ENCODE measurements at places on chromosomes 4 and X. TPM values are rescaled to one million over a fixed set of nuclear protein-coding genes. Genes with fewer than 3 reads are reported as not detected.

Gene IL1RAPL1
- polyA plus RNA-seq, result 0.89 TPM

Gene SPANXA2
- not detected for polyA plus RNA-seq

Gene CENPVL2
- not detected for polyA plus RNA-seq

Gene UCP1
- polyA plus RNA-seq, result not detected

Gene MAGEA1
- polyA plus RNA-seq, result not detected

Gene CSAG3
- polyA plus RNA-seq, result not detected

DNA sequence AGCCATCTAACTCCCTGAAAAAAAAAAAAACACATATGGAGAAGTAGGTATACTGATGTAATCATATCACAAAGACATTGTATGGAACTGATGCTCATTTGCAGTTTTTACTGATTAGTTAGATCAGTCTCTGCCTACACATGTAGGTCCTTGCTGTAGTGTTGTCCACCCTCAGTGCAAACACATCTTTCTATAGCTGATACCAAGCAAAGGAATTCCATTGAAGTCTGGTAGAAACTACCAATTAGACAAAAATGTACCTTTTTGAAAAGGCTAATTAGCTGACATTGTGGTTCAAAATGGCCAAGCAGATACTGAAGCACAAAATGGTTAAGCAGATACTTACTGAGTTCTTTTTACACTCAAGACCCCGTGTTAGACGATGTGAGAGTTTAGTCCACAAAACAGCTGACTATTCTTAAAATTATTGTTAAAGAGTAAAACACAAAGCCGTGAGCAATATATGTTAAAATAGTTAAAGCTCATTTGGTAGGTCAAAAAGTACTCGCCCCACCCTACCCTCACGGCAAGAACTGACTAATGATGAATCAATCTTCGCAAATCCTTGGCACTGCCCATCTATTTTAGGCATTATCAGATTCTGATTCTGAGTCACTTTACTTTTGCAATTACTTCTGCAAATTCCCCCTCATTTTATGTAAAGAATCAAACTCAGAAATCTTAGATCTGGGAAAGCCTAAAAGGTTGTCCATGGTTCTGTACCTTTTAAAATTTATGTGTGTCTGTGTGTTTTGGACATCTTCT lies 40.4 kb downstream of the COL4A6 start:
- no peak for DNase-seq

- DNase-seq, result peak; percentile 56
Observed at GRCh38 chr4:128571747-128572146, 237.8 kb upstream of the JADE1 start.

GRCh38 chr4:2066571-2067445 lies 7.7 kb downstream of the NAT8L start:
- no peak for DNase-seq

DNA sequence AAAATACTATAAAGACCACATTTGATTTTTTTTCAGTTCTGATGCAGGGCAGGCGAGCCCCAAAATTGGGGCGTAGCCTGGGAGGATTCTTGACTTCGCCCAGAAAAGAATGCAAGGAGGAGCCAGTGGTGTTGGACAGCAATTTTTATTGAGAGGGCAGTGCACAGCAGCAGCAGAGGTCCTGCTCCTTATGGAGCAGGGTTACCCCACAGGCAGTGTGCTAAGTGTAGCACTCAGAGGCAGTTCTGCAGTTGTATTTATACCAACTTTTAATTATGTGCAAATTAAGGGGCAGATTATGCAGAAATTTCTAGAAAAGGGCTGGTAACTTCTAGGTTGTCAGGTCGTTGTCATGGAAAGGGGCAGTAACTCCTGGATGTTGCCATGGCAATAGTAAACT lies 69.9 kb downstream of the GASK1B start:
- no peak for DNase-seq

GRCh38 chr4:112550728-112551127 lies 34.7 kb upstream of the NEUROG2 start:
- no peak for DNase-seq

GRCh38 chrX:68936608-68937007 lies 107.8 kb downstream of the EFNB1 start:
- DNase-seq, result peak; percentile 44

GRCh38 chr4:148808416-148808815 lies 366.2 kb upstream of the NR3C2 start:
- no peak for DNase-seq

DNA sequence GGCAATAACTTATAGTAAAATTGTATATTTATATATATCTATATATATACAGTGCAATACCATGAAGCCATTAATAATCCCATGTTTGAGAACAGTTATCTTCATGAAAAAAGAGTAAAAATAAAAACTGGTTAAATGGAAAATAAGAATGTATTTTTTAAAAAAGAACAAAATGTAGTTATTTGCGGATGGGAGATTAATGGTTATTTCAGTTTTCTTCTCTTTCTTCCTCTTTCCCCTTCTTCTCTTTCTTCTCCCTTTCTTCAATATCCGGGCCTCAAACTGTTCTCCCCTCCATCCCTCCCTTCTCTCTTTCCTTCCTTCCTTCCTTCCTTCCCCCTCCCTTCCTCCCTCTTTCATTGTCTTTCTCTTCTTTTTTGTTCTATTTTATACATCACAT lies 1301.7 kb upstream of the IGFBP7 start:
- DNase-seq, result no peak

GRCh38 chrX:2486476-2487133 lies 14.2 kb downstream of the DHRSX start:
- no peak for DNase-seq

DNA sequence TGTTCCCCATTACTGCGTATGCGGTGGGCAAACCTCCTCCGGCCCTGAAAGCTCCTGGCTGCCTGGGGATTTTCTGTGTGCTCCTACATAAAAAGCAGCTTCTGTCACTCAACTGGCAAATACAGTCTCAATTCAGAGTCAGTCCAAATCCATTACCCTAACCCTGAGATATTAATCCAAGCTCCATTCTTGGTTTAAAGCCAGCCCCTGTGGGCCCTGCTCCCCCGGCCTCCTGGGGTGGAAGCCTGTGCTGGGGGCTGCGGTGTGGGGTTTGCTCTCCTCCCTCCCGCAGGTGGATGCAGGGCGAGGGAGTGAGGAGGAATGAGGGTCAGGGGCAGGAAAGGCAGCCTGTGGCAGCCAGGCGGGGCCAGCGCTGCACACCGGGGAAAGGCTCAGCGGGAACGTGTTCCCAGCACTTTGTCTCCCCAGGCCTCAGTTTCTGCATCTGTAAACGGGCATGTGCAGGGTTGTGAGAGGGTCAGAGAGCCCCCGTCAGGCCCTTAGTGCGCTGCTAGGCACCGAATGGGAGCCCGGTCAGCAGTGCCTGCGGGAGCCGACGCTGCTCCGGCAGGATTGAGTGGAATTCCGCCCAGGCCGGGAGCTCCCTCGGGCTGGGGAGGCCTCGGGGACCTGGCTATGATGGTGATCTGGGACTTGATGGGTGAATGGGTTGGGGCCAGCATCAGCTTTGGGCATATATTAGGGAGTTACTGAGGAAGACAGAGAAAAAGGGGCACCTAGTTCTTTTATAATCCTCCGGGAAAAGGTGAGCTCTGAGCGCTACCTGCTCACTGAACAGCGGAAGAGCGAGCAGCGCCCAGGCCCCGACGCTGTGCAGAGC lies 6.3 kb upstream of the RGS12 start:
- DNase-seq, result no peak

DNA sequence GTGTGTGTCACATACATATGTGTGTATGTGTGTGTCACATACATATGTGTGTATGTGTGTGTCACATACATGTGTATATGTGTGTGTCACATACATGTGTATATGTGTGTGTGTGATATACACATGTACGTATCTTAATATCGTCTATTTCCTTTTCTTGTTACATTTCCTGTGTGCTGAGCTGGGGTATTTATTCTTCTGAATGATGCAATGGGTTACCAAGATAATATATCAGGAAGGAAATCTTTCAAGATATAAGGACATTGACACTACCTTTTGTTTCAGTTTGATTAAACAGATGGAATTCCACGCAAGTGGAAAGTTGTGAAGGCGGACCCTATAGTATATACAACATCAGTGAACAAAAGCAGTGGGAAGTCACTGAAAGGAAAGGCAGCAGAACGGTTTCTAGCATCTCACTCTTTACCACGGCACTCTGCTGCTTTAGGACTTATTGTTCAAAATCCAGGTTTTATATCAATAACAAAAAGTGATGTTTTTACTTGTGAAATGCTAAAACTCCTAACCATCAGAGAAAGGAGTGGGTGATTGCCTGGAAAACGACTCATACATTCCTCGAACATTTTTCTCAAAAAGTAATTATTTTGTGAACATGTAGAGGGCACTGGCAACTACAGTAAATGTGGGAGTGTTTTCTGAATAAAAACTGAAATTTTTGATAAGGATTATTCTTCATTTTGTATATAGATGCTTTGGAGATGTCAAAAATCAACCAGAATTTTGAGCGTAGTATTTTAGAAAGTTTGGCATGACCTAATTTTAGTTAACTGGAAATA lies 43.1 kb upstream of the IL21 start:
- DNase-seq, result no peak

DNA sequence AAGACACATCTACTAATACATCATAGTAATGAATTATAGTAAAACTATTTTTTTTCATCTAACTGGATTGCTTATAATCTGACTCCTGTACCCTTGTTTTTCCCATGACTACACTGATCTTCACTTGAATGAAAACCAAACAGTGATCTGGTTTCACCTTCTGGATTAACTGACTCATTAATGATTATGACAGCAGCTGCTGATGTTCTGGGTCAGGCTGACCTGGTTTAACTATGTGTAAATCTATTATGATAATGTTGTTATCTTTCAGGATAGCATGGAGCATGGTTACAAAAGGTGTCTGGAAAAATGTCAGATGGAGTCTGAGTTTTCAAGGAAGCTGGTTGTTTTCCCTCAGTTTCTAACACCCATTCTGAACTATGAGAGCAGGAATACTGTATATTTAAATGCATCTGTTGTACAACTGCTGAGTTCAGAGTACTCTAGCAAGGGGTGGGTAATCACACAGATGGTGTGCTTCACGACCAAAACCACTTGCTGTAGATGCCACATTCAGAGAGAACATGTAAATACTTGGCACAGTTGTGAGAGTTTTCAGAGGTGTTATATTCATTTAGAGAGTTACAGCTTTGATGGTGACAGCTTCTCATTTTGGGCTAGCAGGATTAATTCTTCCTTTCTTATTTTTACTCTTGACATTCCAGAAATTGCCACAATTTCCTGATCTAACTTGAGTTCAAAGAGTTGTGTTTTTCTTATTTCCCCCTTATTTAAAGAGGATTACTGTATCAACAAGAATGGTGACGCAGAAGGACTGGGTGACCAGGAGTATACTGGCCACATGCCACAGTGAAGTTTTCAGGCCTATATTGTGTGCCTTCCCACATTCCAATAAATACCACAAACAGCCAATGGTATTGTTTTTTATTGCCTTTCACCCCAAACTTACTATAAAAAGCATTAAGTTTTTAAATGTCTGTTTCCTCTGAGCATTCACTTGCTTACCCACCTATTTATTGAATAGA lies 249.7 kb upstream of the TET2 start:
- no peak for DNase-seq

DNA sequence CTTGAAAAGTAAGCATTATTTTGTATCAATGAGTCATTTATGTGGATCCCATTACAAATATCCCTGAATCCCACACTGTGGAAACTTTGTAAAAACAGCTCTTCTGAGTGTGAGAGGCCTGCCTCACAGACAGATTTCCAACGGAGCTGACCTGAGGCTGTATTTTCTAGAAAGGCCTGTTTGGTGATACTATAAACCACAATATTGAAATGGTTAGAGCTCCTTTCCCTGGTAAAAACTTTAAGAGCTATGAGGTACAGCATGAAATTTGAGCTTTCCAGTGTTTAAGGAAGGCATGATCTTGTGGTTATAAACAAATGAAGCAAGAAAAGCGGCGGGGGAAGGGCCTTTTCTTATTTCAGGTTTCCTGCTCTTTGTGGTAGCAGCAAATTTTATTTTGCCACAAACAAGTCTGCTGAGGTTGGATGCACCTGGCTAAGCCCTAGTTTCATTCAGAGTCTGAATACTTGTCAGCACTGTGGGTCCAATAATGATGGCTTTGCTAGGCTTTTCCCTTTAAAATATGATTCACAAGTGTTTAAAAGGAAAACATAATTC lies 86.8 kb upstream of the ETNPPL start:
- DNase-seq, result peak; percentile 31

DNA sequence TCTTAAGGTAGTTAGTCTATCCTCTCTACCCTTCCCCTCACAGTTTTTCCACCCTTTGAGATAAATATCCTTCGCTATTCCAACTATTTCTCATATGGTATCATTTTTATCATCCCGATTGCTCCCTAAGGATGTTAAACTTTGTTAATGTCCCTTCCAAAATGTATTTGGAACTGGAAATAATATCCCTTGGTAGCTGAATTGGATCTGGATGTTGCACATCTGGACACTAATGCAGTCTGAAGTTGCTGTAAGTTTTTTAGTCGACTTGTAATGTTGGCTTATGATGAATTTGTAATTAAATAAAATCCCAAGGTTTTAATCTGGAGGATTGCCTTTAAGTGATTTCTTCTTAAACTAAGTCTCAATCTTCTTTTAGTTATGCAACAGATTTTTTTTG lies 22.5 kb downstream of the XIAP start:
- no peak for DNase-seq

GRCh38 chr4:189304809-189305208 lies 635.9 kb upstream of the FRG1 start:
- no peak for DNase-seq

DNA sequence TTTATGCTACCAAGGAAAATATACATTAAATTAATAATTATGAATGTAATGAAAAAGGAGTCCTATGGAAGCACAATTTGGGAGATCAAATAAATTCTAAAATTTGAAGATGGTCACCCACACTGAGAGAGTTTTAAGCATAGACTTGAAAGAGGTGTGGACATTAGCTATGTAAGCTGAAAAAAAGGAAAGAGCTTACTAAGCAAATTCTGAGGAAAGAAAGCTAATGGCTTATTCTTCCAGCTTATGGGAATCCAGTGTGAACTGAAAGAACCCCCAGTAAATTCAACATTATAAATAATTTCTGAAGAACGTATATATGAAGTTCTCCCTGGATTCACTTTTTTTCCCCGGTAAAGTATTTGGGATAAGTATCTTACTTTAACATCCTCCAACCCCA lies 78.2 kb upstream of the GUCY1A1 start:
- DNase-seq, result no peak

GRCh38 chr4:25330335-25330734 lies 17.8 kb downstream of the ZCCHC4 start:
- DNase-seq, result no peak

DNA sequence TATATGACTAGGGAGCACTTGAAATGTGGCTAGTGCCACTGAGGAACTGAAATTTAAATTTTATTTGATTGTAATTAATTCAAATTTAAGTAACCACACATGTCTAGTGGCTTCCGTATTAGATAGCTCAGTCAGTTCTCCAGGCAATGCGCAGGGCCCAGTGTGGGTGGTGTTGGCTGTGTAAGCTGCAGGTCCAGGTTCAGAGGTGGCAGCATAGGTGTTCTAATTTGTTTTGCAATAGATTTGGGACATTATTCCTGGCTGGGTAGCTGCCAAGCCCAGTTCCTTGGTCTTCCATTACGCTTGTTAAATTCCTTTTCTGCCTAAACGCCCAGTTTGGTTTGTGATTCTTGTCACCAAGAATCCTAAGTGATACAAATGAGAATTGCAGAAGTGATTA lies 79.5 kb downstream of the FAM184B start:
- no peak for DNase-seq

GRCh38 chr4:118224243-118224829 lies 128.5 kb downstream of the PRSS12 start:
- DNase-seq, result peak; percentile 61

- no peak for DNase-seq
Observed at GRCh38 chr4:152981278-152981677, 45.2 kb downstream of the FHDC1 start.
